Epithelial cell of prostate (primary cell): ENCODE measurements at places on chromosomes 16 and 17.

DNA sequence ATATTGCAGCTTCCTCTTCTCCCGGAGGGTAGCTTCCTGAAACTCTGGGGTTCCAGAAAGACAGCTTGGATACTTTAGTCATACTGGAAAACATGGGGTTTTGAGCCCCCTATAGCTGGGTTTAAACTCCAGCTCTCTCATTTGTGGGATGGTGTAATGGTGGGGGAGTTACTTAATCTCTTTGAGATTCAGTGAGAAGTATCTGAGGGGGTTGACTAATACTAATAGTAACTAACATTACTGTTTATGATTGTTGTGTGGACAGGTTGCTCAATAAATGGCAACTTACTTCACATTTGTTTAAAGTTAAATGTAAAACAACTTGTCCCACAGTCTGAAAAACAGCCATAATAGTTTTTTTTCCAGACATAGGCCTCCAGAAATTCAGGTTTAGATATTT lies 5.1 kb upstream of the SUZ12 start:
- DNase-seq = no peak

DNA sequence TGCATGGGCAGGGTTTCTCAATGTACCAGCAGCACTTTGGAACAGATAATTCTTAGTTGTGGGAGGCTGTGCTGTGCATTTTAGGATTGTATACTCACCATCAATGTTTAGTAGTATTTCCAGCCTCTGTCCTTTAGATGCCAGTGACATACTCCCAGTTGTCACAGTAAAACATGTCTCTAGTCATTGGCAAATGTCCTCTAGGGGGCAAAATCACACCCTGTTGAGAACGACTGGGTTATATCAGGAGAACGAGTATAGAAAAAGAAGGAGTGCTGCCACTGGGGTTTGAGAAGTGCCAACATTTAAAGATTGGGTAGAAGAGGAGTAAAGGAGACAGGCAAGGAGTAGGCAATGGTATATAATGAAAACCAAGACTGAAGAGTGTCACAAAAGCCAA lies 37.9 kb upstream of the SMIM36 start:
- no peak for DNase-seq

DNA sequence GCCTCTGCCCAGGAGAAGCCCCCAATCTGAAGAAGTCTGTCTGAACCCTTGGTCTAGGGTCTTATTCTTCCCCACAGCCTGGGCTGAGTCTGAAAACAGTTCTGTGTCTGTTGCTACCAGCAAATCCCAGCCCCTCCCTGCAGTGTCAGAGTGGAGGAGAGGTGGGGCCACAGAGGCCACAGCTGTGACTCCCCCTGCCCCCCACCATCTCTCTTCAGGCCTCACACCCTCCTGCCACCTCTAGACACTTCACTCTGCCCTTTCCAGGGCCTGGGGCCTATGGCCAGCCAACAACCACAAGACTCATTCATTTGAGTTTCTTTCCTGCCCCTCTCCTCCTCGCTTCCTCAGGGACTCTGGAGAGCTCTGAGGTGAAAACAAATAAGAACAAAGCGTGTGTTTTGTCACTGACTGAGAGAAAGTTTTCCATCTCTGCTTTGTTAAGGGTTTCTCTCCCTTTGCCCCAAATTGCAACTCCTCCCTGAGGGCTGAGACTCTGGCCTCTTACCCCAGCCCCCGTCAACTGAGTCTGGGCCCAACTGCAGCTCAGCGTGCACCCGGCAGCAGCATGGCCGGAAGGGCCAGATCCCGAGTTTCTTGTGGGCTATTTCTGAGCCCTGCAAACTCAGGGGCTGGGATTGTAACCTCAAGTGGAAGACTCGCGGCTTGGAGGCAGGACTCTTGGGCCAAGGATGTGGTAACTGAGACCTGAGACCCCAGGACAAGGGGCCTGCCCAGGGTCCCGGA lies 13.2 kb downstream of the C17orf50 start:
- DNase-seq = no peak

GRCh38 chr17:77316191-77316641 lies 175.4 kb downstream of the SEC14L1 start:
- DNase-seq = no peak

DNA sequence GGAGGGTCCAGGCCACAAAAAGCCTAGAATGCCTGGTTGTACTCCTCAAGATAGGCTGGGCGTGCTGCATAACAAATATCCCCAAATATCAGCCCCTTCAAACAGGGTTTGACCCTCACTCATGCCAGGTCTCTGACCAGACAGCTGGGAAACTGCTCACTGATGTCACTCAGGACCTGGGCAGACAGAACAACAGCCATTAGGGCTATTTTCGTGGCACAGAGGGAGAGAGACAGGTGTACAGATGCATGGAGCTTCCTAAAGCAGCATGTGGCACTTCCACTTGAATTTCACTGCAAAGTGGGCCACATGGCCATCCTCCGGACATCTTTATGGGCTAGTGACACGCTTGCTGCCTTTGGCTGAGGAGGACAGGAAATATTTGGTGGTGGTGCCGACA lies 73.1 kb downstream of the SREBF1 start:
- no peak for DNase-seq

GRCh38 chr16:64865069-64865696 lies 256.7 kb downstream of the CDH11 start:
- no peak for DNase-seq

DNA sequence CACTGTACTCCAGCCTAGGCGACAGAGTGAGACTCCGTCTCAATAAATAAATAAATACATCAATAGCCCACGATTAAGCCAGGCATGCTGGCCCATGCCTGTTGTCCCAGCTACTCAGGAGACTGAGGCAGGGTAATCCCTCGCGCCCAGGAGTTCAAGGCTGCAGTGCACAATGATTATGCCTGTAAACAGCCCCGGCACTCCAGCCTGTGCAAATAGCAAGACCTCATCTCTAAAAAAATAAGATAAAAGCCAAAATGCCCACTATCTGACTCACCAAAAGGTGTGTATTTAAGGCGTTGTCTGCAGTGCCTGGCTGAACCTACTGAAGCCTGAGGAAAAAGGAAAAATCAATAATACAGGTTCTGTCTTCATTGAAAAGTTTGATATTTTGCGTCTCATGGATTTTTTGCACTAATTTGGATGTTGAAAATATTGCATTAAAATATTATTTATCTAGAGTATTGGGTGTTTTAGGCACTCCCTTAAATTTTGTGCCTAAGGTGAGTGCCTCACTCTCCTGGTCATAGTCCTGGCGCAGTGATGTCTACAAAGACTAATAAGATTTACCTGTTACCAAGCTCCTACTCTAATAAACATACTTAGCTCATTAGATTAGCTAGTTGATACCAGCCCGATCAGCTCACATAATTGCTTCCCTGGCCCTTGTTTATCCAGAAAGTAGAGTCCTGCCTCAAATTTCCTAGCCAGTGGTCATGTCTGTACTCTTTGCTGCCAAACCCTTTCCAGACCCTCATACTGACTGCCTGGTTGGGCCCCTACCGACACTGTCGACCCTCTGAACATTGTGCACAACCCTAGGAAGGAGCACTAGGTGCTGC lies 24.7 kb upstream of the TOB1 start:
- DNase-seq = no peak

DNA sequence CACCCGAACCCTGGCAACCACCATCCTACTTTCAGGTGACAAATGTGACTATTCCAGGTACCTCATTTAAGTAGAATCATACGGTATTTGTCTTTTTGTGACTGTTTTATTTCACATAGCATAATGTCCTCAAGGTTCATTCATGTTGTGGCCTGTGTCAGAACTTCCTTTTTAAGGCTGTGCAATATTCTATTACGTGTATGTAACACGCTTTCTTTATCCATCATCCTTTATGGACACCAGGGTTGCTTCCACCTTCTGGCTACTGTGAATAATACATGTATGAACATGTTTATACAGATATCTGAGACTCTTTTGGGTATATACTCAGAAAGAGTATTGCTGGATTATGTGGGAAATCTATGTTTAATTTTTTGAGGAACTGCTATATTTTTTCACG lies 28.7 kb upstream of the RSL1D1 start:
- DNase-seq = no peak

- no peak for DNase-seq
Measured at GRCh38 chr17:56482229-56482628, 111.3 kb upstream of the NOG start.

DNA sequence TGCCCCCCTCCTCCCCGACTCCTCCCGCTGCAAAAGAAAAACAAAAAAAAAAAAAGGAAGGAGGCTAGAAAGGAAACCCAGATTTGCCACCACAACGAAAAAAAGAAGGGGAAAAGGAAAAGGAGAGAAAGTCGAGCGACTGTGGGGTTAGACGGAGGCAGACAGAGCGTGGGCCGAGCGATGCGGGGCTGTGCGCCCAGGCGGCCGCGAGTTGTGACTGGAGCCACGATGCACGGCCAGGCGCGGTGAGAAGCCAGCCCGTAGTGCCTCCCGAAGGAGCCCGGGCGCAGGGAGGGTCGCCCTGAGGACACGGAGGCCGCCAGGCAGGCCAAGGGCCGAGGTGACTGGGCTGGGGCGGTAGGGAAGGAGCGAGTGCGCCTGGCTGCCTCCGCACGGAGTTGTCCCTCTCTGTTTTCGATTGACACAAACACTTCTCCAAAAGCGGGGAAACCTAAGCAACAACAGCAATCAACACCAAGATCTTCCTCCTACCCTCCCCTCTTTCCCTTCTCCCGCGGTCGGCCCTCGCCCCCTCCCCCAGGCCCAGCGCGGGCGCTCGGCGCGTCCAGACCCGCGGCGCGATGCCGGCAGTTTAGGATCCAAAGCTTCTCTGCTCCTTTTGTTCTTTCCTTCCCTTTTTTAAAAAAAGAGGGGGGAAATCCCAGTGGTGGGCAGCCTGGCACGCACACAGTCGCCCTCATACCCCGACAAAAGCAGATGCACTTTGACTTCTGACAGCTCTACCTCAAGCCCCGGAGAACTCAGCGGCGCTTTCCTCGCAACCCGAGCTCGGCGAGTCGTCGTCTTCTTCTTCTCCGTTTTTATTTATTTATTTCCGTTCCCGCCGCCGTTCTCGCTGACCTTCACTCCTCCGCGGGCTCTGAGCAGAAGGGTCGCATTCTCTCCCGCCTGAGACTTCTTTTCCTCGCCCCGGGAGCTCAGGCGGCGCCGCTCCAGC lies at the start of gene LHX1:
TSS of gene LHX1 (plus strand) at position 475 of the 958 bp plus-strand sequence. CDS start 723 bp downstream, outside the sequence.
- no peak for DNase-seq
